ENCODE measurements at places on chromosomes 2 and 18.

GRCh38 chr18:9337873-9338272, 3.3 kb downstream of the TWSG1 start:
- DNase-seq: peak; percentile 55

GRCh38 chr2:233807215-233807865, 29.2 kb downstream of the MROH2A start:
- no peak for DNase-seq

- DNase-seq: no peak
Observed at GRCh38 chr18:63962137-63962536, 7.7 kb upstream of the SERPINB8 start.

DNA sequence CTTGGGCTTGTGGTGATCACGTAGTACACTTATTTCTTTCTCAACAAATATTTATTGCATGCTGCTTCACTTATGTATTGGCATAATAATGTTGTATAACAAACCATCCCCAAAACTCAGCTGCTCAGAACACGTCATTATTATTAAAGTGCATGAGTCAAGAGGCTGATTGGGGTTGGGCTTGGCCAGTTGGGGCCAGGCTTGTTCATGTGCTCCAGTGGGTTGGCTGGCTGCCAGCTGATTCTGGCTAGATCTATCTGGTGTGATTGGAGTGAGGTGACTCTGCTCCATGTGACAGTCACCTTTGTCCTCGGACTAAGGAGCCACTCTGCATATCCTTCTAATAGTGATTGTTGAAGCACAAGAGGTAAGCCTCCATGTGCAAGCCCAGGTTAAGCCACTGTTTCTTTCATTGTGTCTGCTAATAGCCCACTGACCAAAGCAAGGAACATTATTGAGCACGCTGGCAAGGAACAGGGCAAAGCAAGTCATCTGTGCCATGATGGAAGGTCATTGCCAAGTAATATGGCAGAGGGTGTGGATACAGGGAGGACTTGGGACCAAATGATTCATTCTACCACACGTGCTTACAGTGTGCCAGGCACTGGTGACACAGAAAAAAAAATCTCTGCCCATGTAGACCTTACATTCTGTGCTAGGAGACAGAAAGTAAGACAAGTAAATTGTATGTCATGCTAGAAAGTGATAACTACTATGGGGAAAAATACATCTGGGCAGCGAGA, 63.3 kb upstream of the TMEM182 start:
- peak; percentile 67 for DNase-seq

DNA sequence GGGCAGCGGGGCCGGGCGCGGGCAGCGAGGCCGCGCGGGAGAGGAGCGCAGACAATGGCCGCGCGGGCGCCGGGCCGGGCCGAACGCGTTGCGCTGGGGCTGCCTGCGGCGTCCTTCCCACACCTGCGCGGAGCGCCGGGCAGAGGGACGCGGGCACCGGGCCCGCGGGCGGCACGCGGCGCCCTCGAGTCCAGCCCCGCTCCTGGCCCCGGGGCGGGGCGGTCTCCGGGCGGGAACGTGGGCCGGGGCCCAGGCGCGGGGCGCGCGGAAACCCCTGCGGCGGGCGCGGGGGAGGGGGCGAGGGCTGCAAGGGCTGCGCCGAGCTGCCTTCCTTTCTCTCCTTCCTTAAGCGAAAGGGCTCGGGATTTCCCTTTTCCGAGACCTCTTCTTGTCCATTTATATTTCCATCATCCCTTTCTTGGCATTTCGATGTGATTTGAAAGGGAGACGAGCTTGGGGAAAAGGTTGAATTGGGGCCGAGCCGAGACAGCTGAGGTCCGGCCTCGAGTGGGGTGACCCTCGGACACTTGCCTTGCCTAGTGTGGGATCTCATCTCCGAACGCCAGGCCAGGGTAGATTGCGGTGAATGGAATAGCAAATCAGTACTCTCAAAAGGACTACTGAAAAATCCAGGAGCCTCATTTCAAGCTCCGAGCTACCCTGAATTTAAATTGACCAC, 676 bp downstream of the KLHL23 start:
- DNase-seq: peak; percentile 29

DNA sequence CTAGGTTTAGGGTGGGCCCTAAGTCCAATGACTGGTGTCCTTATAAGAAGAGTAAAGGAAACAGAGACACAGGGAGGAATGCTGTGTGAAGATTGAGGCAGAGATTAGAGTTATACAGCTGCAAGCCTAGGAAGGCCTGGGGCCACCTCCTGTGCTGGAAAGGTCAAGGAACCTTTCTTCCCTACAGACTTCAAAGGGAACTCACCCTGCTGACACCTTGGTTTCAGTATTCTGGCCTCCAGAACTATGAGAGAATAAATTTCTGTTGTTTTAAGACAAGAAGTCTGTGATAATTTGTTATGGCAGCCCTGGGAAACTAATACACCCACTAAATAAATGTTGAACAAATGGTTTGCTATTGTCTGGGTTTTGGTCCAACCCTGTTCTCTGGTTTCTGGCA, 102.3 kb upstream of the NEUROD1 start:
- DNase-seq: no peak

DNA sequence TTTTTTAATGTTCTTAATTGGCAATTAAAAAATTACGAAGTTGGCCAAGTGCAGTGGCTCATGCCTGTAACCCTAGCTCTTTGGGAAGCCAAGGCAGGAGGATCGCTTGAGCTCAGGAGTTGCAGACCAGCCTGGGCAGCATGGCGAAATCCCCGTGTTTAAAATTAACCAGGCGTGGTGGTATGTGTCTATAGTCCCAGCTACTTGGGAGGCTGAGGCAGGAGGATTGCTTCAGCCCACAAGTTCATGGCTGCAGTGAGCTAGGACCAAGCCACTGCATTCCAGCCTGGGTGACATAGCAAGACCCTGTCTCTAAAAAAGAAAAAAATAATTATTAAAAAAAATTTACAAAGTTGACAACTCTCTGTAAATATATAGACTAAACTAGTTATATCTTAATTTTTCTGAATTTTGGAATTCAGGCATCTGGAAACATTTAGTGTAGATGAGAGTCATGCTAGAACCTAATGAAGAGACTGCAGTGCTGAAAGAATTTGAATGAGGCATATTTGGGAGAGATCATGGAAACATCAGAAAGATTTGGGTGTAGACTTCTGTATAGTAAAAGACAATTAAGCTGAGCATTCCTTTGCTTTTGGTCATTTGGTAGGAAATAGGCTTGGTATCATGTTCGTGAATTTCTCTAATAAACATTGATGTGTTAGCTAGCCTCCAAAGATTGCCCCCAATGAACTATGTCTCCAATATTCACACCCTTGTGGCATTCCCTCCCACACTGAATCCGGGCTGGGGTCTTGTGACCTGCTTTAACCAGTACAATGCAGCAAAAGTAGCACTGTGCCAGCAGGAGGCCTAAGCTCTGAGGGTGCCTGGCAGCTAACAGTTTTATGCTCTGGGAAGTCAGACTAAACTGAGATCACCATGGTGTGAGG, 4.2 kb upstream of the ROCK1 start:
- DNase-seq: no peak

DNA sequence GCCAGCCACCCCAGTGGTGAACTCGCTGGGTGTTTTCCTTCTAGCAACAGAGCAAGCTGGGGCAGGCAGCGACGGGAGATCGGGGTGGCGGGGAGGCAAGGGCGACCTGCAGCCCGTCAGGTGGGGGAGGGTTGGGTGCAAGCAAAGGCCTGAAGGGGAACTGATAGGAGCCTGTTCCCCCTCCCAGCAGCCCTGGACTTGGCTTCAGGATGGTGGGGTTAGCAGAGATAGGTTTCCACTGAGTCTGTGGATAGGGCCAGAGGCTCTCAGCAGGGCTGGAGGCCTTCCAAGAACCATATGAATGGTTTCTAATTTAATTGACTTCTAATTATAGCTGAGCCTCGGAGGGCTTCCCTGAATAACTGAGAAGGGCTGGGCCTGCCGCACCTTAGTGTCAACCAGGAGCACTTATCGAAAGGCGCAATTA, 55.3 kb downstream of the EDAR start:
- no peak for DNase-seq

DNA sequence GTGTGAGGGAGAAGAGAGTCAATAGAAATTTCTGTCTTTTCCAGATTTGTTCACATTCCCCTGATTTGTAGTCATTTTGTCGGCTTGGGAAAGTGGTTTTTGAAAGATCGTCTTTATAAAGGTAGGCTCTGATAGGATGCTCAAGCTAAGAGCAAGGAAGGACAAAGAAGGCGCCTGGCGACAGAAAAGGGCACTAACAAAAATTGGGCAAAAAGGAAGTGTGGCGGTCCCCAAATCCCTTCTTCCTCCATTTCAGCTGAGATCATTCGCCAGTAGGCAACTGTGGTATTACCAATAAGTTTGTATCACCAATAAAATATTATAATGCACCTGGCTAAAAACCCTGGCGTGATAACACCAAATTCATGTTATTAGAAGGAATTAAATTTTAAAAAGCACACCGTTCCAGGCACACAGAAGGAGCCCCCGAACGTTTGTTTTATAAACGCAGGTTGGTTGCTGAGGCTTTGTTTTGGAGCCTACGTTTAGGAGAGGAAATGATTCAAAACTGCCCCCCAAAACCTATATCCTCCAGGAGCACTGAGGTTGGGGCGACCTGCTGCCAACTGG, 756 bp upstream of the PTPN4 start:
- no peak for DNase-seq

DNA sequence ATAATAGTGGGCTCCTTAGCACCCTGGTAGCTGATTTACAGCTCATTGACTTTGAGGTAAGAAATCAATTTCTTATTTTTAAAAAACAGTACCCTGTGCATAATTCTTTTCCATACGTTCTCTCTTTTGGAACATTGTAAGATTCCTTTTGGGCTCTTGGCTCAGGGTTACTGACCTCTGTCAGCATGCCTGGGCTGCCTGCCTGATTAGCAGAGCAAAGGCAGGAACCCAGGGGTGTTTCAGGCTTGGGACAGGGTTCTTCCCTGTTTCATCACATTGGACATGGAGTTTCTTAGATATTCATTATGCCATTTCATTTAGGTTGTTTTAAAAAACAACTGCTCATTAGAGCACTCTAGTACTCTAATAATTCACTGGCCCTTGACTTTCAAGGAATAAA, 73.8 kb upstream of the ITM2C start:
- no peak for DNase-seq

- DNase-seq: no peak
Observed at GRCh38 chr2:216992056-216992675, 132.3 kb upstream of the TNP1 start.

- DNase-seq: peak; percentile 65
Observed at GRCh38 chr2:195318440-195319111, 338.4 kb upstream of the SLC39A10 start.

DNA sequence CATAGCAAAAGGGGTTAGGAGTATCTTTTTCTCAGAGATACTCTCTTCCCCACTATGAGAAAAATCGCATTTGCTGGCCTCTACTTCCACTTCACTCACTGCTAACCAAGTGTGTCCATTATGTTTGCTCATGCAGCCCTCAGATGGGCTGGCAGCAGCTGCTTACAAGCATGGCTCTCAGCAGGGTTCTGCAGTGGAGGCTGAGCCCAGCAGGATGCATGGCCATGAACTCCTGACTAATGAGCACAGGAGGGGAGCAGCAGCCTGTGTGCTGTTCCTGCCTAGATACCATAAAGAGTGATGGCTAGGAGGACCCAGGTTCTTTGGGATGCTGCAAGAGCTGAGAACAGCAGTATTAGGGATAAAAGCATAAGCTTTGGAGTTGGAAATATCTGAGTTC, 316.9 kb upstream of the THSD7B start:
- DNase-seq: peak; percentile 56

DNA sequence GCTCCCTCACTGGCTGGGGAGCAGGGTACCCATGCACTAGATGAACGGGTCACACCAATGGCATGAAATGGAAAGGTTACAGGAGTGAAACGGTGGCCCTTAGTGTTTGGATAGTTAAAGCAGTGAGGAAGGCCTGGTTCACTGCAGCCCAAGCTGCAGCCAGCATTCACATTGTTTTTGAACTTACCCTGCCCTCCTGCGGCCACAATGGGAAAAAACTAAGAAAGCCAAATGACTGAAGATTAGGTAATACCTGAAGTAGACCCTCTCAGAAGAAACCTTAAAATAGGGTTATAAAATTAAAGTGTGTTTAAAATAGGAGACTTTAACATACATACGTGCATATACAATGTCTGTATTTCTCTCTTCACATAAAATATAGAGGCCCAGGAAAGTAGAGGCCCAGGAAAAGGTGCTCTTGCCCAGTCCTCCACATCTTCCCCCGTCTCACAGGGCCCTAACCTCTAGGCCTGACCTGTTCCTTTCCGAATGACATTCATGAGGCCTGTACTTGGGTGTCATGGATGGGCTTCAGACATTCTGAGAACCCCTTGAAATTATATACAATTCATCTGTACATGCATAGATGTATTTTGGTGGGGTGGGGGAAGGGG, 33.3 kb downstream of the DOK1 start:
- DNase-seq: peak; percentile 72

GRCh38 chr2:3656762-3657721, 958 bp upstream of the ALLC start:
- no peak for DNase-seq

GRCh38 chr2:148528356-148529064, 116.0 kb upstream of the EPC2 start:
- DNase-seq: no peak

DNA sequence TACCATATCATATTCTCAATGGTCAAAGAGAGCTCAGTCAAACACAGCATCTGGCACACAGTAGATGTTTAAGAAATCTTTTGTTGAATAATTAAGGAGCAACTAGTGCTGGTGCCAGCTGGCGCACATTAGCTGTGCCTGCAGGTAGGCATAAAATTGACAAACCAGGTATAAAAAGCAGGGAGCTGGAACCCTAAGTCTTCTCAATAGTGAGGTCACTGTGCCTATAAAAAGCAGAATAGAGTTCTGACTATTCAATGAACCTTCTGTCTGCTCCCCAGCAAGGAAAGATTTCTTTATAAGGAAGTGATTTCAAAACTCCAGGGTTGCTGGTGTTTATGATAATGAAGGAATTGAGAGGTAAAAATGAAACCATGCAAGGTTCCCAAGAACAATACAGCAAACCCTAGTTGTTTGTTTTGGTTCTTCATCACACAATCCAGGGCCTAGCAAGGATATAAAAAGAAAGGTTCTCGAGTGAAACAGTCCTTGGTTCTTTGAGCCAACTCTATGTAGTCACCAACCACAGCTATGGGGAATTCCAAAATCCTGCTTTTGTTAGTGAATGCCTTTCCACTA, 76.1 kb downstream of the THADA start:
- peak; percentile 95 for DNase-seq

- no peak for DNase-seq
Observed at GRCh38 chr2:239467281-239467955, 66.6 kb upstream of the HDAC4 start.

DNA sequence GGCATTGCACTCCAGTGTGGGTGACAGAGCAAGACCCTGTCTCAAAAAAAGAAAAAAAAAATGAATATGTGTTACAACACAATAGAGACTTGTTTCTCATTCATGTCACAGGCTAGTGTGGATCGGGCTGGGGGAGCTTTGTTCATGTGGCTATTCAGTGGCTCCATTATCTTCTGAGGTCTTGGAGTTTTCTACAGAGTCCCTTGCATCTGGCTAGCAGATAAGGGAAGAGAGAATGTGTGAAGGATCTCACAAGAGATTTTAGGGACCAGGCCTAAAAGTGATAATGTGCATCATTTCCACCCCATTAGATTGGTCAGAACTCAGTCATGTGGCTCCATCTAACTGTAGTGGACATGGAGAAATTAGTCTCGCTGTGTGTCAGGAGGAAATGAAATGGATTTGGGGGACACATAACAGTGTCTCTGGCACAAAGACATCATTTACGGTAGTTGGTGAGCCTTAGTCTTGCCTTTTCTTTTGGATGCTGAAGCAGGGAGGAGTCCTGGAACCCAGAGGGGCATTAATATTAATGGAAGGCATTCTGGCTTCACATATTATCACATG, 32.4 kb upstream of the CASP10 start:
- DNase-seq: no peak

All from kidney tubule cell (primary cell).